KBM-7 (cell line): ENCODE measurements at places on chromosomes 6 and 20.

DNA sequence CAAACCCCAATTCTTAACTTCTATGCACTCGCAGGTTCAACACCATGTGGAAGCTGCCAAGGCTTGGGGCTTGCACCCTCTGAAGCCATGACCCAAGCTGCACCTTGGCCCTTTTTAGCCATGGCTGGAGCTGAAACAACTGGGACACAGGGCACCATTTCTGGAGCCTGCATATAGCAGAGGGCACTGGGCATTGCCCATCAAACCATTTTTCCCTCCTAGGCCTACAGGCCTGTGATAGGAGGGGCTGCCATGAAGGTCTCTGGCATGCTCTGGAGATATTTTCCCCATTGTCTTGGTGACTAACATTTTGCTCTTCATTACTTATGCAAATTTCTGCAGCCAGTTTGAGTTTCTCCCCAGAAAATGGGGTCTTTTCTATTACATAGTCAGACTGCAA lies 484.7 kb downstream of the EPHA7 start:
- no peak for DNase-seq

- no peak for DNase-seq
Measured at GRCh38 chr20:57322476-57322875, 7.1 kb upstream of the SPO11 start.

DNA sequence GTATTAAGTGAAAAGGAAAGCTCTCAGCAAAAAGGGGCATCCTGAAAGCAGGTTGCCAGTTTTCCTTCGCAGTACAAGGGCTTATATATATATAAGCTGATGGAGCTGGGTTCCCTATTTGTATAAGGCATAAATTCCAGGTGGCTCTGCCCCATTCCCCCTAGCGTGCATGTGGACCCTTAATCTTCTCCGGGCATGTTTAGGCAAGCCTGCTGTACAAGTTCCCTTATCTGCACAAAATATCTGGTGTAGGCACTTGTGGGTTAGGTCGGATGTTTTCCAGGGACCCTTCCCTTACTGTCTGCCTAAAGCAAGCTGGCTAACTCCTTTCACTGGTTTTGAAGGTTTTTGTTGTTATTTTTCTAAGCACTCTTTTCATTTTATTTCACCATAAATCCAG lies 140.7 kb downstream of the FUT9 start:
- DNase-seq = peak; percentile 46

DNA sequence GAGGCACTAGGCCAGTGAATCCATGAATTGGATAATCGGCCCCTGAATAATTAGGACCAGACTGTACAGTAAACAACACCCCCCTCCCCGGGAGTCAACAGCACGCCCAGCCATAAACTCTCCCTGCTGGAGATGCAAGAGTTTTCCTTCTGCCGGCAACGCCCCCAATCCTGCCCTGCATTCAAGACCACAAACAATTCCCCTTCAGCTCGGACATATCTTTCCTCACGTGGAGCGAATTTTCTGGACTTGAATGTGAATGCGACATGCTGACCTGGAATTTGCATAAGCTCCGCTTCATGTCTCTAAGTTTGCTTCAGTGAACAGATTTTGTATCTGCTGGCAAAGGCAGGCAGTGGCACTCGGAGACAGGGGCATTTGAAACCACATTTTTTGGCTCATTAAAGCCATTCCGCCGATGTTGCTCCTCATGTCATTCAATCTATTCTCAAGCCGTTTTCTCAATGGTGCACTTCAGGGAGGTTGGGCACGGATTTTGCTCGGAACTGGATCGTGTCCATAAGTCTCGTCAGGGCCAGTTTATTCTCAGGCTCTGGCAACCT lies 38.0 kb upstream of the GMPR start:
- DNase-seq = no peak

DNA sequence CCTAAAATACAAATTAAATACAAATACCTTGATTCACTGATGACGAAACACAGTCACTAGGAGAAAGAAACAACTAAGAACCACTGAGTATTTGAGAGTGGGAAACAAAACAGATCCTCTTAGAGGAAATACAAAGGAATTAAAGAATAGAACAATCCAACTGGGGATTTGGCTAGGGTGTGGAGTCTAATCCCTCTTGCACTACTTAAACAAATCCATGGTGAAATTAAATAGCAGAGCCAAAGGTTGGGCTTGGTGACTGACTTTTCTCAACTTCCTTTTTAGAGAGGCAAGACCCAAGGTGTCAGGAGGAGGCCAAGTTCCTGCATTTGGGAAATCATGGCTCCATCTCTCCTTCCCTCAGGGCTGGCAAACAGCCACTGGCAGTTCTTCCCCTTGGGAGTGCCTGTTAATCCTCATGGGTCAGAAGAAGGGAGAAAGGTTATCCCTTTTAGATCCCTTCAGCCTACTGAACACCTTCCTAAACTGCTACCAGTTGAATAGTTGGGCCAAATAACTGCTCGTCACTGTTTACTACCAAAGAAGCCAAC lies 101.2 kb upstream of the TRAF3IP2 start:
- DNase-seq = peak; percentile 15

GRCh38 chr6:1595271-1596087 lies 14.2 kb upstream of the FOXC1 start:
- DNase-seq = no peak

DNA sequence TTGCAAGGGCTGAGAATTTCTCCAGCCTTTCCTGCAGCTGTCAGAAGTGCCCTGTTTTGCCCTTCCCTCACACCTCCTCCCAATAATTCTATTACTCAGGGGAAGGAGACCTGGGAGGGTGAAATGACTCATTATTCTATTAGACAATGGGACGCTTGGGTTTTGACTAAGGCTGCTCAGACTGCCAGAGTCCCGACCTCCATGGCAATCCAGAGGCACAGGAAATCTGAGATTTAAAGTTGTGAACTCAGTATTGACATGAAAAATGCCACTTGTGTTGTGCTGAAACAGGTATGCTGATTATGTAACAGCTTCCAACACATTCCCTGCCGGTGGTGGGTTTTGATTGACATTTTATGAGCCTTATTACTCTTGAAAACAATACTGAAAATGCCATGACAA lies 625.9 kb upstream of the FLRT3 start:
- no peak for DNase-seq

DNA sequence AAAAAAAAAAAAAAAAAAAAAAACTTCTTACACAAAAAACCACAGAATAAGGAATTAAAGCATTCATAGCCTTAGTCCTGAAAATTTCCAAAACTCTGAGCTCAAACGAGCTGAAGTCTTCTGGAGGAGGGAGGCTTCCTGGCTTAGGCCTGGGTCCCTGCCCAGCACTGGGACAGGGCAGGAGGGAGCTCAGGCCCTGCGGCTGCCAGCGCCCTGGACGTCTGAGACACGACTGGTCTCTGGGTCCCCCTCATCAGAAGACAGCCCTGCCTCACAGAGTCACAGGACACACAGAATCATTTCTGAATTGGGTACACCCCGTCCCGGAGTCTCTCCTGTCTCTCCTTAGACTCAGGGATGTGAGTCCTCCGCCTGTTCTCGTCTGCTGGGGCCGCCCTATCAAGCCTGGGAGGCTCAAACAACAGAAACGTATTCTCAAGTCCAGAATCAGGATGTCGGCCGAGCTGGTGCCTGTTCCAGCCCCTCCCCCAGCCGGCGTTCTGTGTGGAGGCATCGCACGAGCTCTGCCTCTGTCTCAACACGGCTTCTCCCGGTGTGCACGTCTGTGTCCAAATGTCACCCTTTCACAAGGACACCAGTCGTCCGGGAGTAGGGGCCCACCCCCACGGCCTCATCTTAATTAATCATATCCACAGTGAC lies 39.4 kb downstream of the ZBTB46 start:
- no peak for DNase-seq

GRCh38 chr20:58807801-58808200 lies 42.9 kb downstream of the GNAS-AS1 start:
- DNase-seq = no peak

GRCh38 chr6:110137924-110138887 lies 41.3 kb downstream of the WASF1 start:
- no peak for DNase-seq

- no peak for DNase-seq
Measured at GRCh38 chr6:135479601-135480000, 17.9 kb downstream of the AHI1 start.

- DNase-seq = no peak
Measured at GRCh38 chr20:22387452-22387851, 196.9 kb downstream of the FOXA2 start.

DNA sequence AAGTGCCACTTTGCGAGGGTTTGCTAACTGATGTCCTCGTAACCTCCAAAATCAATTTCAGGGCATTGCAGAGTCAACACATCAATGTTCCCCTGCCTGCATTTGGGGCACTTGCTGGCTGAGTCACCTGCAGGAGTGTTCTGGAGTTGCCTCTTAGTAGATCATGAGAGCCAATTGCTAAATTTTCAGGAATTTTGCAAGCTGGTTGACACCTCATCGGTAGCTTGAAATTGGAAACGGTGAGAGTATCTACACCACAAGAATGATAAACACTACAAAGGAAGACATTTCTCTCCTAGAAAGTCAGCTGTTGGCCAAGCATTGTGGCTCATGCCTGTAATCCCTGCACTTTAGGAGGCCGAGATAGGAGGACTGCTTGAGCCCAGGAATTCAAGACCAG lies 10.8 kb upstream of the BFSP1 start:
- no peak for DNase-seq

DNA sequence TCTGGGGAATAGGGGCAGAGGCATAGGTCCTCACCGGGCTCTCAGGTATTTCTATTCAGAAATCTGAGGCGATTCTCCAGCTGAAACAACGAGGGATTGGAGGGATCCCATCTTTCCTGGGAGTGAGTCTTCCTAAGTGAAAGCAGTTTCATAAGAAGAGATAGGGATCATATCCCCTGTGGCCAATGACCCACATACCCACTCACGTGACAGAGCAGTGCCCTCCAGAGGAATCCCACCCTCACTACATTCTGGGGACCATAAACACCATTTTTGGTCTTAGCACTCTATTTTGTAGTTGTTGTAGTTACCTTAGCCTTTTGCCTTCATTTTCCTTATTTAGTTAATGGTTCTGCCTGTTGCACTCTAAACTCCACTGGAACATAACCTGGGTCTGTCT lies 121.1 kb downstream of the GPR63 start:
- DNase-seq = no peak

- no peak for DNase-seq
Measured at GRCh38 chr20:36405255-36405654, 99.1 kb downstream of the DLGAP4 start.

DNA sequence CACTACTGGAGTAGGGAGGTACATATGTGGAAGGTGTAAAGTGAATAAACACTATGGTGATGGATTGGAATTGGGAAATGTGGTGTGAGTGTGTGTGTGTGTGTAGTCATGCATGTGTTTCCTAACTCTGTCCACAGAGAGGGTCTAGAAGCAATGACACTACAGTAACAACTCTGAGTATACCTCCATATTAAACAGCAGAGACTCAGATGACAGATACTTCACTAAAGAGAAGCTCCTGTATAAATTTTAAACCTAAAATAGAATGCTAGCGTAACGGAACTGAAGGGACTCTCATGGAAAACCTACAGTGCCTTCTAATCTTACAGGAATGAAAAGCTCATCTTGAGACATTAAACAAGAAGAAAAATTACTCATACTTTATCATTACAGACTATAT lies 150.5 kb downstream of the SLC16A10 start:
- no peak for DNase-seq

DNA sequence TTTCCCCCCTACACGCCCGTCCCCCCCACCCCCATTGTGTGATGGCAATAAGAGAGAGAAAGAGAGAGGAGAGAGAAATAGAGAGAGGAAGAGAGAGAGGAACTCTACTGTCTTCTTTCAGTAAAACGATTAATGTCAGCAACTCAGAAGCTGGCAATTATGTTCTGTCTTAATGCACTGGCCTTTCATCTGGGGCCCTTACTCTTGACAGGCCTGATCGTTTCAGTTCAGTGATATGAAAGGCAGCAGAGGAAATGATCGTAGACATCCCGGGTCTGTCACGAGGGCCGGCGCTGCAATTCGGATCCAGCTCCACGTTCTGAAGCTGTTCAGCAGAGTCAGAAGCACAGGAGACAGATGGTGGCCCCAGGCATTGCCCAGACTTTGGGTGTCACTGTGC lies 308.9 kb downstream of the ZNF217 start:
- DNase-seq = no peak

- DNase-seq = no peak
Measured at GRCh38 chr20:51628533-51629398, 86.2 kb upstream of the NFATC2 start.

DNA sequence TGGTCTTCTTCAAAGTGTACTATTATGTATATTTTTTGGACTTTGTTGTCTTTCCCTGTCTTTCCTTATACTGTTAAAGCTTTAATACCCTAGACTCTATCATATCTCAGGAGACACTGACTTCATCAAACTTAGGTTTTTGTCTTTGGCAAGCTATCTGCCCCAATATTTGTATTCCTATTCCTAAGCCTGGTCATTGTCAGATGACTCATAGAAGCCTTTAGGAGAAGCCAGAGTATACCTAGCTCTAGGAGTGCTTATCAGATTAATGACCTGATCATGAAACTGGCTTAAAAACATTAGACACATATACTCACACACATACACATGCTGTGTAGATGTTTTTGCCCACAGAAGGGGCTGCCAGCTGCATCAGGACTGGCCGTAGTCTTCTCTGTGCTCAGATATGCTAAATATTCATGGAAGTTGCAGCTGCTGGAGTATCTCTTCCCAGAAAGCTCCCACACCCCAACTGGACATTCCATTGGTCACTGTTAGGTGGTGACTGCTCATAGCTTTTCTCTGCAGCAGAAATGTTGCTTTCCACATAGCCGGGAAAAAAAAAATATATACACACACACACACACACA lies 102.0 kb downstream of the ANKS1A start:
- no peak for DNase-seq

- DNase-seq = no peak
Measured at GRCh38 chr6:33194431-33194979, 2.2 kb upstream of the COL11A2 start.

GRCh38 chr20:46610145-46610544 lies 41.1 kb downstream of the SLC13A3 start:
- DNase-seq = no peak

GRCh38 chr20:50826121-50826520 lies 31.3 kb downstream of the BCAS4 start:
- DNase-seq = no peak

DNA sequence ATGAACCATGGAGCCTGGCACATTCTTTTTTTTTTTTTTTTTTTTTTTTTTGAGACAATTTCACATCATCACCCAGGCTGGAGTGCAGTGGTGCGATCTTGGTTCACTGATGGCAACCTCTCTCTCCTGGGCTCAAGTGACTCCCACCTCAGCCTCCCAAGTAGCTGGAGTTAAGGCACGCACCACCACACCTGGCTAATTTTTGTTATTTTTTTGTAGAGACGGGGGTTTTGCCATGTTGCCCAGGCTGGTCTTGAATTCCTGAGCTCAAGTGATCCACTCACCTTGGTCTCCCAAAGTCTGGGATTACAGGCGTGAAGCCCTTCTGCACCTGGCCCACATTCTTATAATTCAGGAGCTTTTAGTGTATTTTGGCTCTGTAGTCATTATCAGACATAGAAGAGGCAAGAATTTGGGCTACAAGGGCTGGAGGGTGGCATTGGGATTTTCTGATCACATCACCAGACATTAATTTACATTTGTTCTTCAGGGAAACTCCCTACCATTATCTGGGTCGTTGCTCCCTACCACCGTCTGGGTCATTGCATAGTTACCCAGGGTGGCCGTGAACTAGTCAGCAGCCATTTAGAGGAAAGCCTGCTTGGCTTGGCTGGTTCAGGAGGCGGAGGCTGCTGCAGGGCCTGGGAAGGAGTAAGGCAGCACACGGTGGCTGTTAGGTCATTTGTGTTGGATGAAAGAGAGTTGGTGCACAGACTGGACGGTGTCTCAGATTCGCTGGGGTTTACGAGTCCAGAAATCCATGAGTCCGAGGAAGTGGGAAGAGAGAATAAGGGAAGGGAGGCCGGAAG lies 17.6 kb downstream of the ARID1B start:
- DNase-seq = no peak
